Right kidney (tissue), 9 donors: ENCODE measurements at places on chromosomes 12 and 14.

- DNase-seq = no peak
Observed at GRCh38 chr12:125399489-125399888, 334.3 kb downstream of the AACS start.

- DNase-seq = peak; percentile 87
Observed at GRCh38 chr12:121796855-121797751, 3.6 kb upstream of the RHOF start.

GRCh38 chr14:91228112-91229004 lies 16.1 kb downstream of the GPR68 start:
- no peak for DNase-seq

DNA sequence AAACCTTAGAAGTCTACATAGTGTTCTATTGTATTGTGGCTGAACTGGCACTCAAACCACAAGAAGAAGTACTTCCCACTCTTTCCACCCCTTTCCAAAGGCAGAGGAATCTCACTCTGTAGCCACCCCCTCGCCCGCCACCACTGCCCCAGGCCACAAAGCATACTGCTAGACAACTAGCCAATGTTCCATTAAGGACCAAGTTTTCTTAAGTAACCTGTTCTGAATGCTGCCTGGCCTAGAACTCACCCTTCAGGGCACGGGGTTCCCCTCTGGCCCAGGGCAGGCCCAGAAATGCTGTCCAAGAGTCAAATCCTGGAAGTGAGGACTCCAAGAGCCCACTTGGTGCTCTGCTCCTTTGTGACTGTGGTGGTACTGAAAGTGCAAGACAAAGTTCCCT lies 15.7 kb upstream of the PTPRO start:
- no peak for DNase-seq

DNA sequence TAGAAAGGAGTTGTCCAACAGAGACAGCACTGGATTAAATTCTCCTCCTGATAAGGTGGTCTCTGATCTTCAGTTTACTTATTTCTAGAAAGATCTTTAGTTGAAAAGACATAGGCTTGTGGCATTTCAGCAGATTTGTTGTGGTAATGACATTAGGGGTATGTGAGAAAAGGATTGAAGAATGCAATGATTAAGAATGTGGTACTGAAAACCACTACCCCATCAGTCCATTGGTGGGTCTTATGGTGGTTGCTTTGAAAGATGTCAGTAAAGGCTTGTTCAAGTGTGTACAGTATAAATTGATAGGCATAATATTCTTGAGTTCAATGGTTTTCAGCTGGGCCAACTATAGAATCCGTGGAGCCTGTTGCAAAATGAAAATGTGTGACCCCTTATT lies 10.8 kb downstream of the PPFIBP1 start:
- no peak for DNase-seq

DNA sequence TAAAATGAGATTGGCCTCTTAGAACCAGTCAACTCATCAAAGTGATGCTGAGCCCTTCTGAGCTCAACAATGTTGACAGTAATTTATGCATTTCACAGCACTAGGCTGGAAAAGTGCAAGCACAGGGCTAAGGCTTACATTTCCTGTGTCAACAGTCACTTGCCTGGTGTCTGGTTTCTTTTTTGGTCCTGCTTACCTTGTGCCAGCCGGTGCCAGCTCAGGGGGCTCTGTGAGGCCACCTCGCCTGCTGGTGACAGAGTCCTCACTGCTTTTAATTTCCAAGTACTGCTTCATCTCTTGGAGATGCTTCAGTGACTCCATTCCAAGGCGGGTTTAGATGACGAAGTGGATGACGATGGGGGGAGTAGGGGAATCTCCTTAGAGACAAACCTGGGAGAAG lies 53.1 kb upstream of the KCNA1 start:
- DNase-seq = no peak

DNA sequence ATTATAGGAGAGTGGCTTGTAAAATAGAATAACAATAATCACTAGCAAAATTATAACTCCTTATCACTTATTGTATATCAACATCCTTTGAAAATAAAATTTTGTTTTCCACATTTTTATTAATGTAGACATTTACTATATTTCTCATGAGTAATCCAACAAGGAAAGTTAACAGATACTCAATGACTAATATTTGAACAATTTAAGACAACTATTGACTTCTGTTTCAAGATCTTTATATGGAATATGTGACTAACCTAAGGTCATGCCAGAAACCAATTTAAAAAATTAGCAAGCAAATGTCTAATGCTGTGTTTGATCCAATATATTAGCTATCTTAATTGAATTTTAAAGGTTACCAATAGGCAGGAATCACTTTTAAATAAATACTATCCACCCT lies 638.5 kb upstream of the FLRT2 start:
- DNase-seq = no peak

GRCh38 chr12:44774815-44775411 lies 101.2 kb downstream of the NELL2 start:
- no peak for DNase-seq

DNA sequence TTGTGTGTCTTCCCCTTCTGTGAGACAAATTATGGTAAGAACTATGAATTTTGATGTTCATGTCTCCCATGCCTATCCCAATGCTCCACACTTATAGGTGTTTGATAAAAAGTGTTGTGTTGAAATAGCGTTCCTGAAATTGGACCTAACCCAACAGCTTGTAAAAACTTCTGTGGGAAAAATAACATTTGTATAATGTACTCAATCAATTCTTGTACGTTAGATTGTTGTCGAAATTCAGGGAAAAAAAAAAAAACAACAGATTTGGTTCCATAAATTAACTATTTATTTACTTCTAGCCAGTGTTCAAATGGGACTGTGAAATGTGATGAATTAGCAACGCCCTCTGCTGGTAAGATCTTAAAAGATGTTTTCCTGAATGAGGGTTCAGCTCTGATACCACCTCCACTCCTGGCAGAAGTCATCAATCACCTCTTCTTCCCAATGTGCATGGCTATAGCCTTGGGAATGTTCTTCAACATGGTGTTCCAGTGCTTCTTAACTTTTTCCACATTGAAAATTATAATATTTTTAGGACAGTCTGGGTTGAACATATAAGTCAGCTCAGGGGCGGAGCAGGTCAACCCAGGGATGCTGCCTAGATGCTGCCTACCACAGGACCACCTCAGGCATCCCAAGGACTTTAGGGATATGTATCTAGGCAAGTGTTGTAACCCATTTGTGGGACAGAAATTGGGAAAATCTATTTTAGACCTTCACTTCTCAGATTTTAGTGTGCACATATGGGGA lies 170.6 kb downstream of the OTOGL start:
- DNase-seq = peak; percentile 17

DNA sequence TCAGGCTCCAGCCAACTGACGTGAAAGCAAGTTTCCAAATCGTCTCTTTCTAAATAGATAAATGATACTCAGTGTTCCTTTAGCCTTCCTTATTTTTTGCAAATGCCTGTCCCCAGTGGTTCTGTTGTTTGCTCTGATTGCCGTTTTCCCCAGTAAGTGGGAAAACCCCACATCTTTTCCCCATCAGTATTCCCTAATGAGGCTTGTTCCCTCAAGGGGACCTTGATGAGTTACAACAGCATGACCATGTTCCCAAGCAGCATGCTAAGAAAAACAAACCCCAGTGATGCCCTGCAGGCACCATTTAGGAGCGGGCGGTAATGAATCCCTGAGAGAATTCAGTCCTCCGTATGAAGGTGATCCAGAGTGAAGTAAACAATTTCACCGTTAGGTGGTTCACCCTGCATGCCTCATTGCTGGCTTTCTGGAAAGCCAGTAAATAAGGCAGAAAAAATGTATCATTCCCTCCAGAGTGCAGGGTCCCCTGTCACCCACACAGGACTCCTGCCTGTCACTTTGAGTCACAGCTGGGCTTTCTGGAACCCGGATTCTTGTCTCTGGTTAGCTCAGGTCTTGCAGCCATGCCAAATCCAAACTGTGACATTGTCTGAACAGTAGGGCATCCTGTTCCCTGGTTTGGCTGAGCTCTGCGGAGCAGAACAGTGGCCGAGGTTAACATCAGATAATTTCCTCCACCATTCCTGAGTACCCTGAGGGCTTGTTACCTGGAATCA lies 222.6 kb downstream of the RGS6 start:
- no peak for DNase-seq

- no peak for DNase-seq
Observed at GRCh38 chr14:37263656-37264236, 66.0 kb downstream of the MIPOL1 start.

- no peak for DNase-seq
Observed at GRCh38 chr14:50425816-50426215, 29.1 kb upstream of the CDKL1 start.

DNA sequence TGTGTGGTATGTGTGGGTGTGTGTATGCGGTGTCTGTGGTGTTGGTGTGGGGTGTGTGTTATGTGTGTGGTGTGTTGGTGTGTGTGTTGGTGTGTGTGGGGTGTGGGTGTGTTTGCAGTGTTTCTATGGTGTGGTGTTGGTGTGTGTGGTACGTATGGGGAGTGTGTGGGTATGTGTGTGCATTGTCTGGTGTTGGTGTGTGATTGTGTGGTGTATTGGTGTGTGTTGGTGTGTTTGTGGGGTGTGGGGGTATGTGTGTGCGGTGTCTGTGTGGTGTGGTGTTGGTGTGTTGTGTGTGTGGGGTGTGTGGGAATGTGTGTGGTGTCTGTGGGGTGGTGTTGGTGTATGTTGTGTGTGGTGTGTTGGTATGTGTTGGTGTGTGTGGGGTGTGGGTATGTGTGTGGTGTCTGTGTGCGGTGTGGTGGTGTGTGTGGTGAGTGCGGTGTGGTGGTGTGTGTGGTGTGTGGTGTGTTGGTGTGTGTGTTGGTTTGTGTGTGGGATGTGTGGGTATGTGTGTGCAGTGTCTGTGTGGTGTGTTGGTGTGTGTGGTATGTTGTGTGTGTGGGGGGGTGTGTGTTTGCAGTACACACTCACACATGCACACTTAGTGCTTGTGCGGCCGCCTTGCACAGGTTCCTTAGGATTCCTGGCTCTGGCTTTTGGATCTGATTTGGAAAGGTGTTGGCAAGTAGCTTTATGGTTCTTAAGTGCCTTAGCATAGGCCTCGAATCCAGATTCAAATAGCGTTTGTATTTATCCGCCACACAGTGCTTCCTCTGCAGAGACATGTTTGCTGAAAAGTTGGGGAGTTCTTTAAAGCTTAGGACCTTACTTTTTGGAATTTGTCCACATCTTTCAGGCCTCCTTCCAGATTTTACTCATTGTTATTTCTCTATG lies 16.4 kb downstream of the MLXIP start:
- DNase-seq = no peak

DNA sequence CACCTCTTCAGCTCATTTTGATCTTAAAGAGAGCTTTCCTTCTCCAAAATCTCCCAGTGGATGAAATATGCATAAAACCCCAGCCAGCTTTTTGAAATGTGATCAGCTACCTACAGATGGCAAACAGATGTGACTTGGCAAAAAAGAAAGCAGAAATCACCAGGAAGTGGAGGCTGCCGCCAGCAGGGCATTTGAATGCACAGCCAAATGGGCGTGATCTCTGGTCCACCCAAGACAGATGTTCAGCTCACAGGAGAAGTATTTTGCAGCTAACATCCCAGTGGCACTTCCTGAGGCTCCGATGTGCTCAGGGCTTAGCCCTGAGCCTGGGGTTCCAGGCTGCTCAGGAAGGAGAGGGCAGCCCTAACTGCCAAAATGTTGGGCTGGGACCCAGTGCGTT lies 78.3 kb downstream of the LGMN start:
- no peak for DNase-seq

DNA sequence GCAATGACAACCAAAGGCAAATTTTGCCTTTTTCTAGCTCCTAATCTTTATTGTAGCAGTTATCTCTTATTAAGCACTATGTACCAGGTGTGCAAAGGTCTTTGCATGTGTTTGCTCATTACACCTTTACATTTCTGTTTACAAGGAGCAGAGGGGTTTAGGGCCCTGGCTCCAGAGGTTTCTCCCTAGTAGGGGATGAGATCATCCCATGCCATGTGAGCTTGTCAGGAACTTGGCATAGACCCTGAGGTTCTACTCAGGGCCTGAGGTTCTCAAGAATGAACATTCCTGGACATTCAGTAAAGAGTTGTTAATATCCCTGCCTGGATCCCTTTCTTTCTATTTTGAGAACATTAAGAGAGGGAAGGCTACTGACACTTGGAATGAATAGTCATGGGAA lies 292.0 kb downstream of the RPAP3 start:
- no peak for DNase-seq

DNA sequence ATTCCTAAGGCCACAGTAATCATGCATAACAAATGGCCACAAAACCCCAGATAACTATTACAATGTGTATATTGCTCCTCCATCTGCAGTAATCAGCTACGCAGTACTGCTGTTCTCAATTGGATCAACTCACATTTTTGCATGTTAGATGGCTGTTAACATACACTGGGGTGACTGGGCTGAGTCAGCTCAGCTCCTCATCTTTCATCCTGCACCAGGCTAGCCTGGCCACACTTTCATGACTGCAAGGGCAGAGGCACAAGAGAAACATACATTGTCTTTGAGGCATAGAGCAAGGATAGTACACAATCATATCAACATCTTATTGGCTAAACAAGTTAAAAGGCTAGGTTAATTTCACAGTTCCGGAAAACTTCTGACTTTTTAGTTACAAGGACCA lies 306.6 kb downstream of the SLC6A15 start:
- DNase-seq = no peak

- DNase-seq = no peak
Observed at GRCh38 chr14:59997966-59998365, 78.0 kb downstream of the LRRC9 start.

- peak; percentile 83 for DNase-seq
Observed at GRCh38 chr14:77026166-77026929, 2.2 kb downstream of the IRF2BPL start.

GRCh38 chr14:29738056-29738455 lies 189.6 kb downstream of the PRKD1 start:
- DNase-seq = no peak

DNA sequence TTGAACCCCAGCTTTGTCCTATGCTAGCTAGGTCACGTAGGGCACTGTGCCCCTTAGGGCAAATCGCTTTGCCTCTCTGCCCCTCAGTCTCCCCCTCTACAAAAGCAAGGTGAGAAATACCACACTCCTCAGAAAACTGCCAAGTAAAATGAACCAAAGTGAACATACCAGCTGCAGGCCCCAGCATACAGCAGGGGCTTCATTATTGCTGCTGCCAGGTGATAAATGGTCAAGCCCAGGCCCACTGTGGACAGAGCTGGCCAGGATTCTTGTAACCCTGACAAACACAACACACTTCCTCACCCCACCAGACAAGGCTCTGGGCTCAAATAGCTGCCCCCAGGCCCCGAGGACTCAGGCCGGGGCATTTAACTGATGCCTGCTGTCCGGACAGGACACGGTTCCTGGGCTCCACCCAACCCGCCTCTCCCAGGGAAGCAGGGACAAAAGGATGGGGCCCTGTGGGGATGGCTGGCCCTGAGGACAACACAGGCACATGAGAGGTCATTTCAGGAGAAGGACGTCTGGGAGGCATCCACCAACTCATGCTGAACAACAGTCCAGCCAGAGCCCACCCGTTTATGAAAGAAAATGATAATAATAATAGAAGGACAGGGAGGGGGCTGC lies 36.7 kb downstream of the NCOR2 start:
- DNase-seq = no peak

GRCh38 chr14:50544911-50545310 lies 12.5 kb upstream of the MAP4K5 start:
- DNase-seq = no peak

- no peak for DNase-seq
Observed at GRCh38 chr12:93684716-93685115, 7.5 kb downstream of the CRADD start.

- DNase-seq = no peak
Observed at GRCh38 chr12:117052386-117053049, 46.7 kb downstream of the TESC start.
